ENCODE measurements at places on chromosomes 11 and 22.

GRCh38 chr11:118705111-118705741 lies 25.8 kb upstream of the TREH start:
- no peak for DNase-seq

- no peak for DNase-seq
These were observed 6.7 kb downstream of the NDUFV1 start for GRCh38 chr11:67613313-67613959.

- DNase-seq, result no peak
These were observed 867 bp downstream of the SPA17 start for GRCh38 chr11:124674571-124674970.

GRCh38 chr22:47794851-47795250 lies 1032.4 kb downstream of the TBC1D22A start:
- no peak for DNase-seq

DNA sequence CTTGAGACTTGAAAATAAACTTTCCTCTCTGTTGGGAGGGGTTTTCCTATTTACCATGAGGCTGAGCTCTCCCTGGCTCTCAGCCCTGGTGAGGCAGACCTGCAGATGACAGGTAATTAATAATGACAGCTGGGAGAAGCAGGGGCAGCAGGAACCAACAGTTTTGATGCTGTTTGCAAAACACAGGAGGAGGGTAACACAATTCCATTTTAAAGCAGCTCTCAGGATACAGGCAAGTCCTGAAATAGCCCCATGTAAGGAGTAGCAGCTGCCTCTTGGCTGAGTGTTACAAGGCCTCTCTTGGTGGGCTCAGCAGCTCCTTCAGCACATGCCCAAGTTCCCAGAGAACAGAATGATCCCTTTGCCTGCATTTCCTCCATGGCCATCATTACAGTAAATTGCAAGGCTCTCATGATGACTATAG lies 13.3 kb downstream of the PARVA start:
- DNase-seq, result no peak

DNA sequence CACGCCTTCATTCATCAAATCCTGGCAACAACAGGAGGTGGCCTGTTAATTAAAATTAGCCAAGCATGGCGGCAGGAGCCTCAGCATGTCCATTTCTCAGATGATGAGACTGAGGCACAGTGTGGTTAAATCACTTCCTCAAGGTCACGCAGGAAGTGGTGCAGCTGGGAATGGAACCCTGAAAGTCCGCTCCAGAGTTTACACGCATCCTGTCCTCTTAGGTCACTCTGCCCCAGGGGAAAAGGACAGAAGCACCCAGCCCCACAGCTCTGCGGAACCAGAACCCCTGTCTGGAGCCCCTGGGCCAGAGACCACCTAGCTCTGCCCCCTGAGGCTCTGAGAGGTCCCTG lies 19.6 kb downstream of the RPL3 start:
- DNase-seq, result no peak

DNA sequence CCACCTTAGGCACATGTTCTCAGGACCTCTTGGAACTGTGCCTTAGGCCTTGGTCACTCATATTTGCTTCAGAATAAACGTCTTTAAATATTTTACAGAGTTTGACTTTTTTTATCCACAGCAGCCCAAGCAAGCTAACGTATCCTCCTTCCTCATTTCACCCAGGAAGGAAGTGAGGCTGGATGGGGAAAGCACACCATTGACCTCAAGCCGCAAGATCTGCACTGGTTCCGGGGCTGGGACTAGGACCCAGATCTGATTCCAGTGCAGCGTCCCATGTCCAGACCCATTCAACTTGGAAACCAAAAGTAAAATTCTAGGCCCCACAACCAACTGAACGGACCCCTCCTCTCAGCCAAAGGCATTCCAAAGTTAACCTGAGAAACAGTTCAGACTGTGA lies 2.4 kb upstream of the LGALS12 start:
- no peak for DNase-seq

- no peak for DNase-seq
These were observed 763.9 kb downstream of the NTM start for GRCh38 chr11:132134322-132134721.

DNA sequence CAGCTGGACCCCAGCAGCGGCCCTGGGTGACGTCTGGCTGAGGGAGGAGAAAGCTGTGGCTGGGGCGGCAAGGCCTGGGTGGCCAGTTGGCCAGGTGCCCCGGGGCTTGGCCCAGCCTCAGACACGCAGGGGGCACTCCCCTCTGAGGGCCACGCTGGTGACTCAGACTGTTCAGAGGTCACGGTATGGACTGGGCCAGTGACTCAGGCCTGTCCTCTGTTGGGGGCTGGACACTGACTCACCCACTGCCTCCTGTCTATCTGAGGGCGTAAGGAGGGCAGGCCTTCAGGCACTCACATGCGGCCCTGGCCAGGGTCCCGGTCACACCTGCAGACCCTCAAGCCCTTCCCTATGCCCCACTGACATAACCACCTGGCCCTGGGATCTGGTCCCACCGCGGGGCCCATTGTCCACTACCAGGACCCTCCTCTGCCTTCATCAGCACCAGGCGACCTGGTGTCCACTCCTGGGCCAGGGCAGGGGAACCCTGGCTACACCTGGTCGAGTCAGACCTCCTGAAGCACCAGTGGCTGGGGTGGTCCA lies 3.7 kb upstream of the MUC5AC start:
- peak; percentile 88 for DNase-seq

- DNase-seq, result no peak
These were observed 96.3 kb downstream of the KCNQ1 start for GRCh38 chr11:2540992-2541680.

- DNase-seq, result no peak
These were observed 113.9 kb downstream of the DBX1 start for GRCh38 chr11:20046416-20046815.

DNA sequence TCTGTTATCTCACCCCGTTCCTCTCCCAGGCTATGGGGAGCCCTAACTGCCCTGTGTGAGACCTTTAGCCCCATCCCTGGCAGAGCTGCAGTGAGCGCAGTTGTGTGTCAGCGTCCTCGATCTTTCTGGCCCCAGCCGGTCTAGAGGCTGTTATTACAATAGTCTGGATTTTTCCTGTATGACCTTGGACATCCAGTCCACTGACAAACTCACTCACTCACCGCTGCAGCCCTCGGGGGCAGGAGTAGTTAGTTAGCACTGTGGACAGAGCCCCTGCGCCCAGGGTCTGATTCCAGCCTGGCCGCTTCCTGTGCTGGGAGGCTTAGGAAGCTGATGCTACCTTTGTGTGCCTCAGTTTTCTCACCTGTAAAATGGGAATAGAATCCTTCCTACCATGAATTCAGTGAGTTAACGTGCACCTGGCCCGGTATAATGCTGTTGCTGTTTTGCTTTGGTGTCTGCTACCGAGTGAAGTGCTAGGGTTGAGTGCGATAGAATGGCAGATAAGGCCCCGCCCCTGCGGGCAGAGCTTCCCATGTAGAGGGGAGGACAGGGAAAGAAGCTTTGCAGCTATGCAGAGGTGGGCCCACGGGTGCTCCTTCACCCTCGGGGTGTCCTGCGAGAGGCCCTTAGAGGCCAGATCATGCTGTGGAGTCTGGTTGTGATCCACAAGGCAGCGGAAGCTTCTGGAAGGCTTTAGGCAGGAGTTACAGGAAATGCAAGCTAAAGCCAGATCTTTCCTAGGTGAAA lies 3.0 kb downstream of the LRP5 start:
- peak; percentile 15 for DNase-seq

DNA sequence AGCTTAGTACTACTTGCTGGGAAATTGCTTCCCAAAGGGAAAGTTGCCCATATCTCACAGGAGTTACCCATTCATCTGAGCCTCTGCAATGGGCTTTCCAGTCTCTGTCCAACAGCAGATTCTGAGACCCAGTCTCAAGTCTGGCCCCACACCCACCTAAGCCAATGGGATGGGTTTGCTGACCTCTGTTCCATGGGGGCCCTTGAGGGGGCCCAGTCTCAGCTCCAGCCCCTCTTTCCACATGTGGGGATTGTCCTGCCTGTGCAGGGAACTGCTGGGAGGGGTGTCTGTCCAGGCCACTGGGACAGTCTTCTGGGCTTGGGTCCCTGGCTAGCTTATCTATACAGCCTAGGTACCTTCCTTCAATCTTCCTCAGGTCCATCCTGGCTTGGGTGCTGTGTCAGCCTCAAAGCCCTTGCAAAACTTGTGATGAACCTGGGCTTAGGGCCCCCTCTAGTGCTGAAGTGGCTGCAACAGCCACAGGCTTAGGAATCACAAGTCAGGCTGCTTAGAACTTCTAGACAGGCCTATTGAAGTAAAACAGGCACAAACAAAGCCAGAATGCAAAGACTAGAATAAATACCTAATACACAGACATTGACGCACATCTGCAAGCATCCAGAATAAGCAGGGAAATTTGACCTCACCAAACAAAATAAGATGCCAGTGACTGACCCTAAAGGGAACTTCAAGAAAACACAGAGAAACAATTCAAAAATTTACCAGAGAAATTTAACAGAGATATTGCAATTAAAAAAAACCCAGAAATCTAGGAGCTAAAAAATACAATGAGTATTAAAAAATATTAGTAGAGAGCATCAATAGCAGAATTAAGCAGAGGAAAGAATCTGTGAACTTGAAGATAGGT lies 11.7 kb upstream of the PATL1 start:
- DNase-seq, result no peak

GRCh38 chr11:119551420-119552105 lies 128.6 kb upstream of the THY1 start:
- no peak for DNase-seq

- DNase-seq, result no peak
These were observed 176.9 kb downstream of the IGLL1 start for GRCh38 chr22:23403152-23403719.

GRCh38 chr11:96033095-96033494 lies 109.2 kb upstream of the MTMR2 start:
- no peak for DNase-seq
